ENCODE measurements at places on chromosomes 4 and X.
A peak's percentile ranks its signal among the peaks of the same experiment; 100 is the strongest.

GRCh38 chr4:153814789-153815188 is 25.9 kb upstream of the SFRP2 start:
- H3K4me1 ChIP-seq, result peaks cover 5% of the 10 kb centered on the region
- H3K36me3 ChIP-seq, result peaks cover 4% of the 10 kb centered on the region
- H3K4me3 ChIP-seq, result no peak overlapping the region
- H3K27me3 ChIP-seq, result peaks cover 21% of the 10 kb centered on the region
- no peak overlapping the region for H3K27ac ChIP-seq
- DNase-seq, result no peak

GRCh38 chr4:37882665-37883296 is 8.1 kb upstream of the TBC1D1 start:
- DNase-seq, result no peak
- no peak overlapping the region for H3K27ac ChIP-seq
- no peaks in the 10 kb centered on the region for H3K36me3 ChIP-seq
- peaks cover 8% of the 10 kb centered on the region for H3K4me1 ChIP-seq
- H3K4me3 ChIP-seq, result no peak overlapping the region

DNA sequence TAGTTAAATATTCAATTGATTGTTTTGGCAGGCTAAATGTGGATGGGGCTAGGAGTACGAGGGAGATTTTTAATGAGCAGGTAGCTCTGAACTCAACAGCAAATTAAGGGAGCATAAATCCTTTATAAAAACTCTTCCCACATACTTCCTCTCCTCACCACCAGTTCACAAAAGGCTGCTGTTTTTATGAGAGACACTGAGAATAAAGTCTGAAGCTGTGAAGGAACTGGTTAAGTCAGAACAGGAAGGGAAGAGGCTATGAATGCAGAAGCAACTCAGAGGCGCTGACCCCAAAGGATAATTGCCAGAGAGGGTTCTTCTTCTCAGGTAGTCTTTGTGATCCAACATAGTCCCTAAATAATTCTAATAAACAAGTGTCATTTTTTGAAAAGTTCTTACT is 406.1 kb downstream of the GPM6A start:
- H3K27ac ChIP-seq, result no peak overlapping the region
- H3K4me3 ChIP-seq, result no peak overlapping the region
- H3K4me1 ChIP-seq, result no peaks in the 10 kb centered on the region
- no peak for DNase-seq
- H3K36me3 ChIP-seq, result peaks cover 4% of the 10 kb centered on the region
- no peaks in the 10 kb centered on the region for H3K27me3 ChIP-seq

DNA sequence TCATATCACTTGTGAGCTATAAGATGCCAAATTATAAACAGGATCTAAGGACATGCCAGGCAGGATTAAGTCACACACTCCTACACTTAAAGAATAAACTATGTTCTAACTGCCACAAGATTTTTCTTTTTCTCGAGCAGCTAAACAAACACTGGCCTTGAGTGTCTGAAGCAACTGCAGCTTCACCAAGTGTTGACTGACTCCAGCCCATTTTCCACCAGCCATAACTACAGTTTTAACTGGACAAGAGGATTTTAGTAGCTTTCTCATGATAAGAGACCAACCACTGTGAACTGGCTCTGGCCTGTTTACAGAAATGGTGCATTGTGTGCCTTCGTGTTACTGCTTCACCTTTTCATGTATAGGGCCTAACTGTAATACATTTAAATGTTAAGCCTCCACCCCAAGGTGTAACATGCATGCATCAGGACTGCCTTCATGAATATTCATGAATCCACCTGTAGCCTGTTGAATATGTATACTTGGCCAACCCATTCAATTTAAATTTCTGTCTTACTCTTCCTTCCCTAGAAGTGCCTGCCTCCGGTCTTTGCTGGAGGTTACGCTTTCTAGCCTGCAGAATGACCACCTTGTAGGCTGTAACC is 10.8 kb downstream of the UCP1 start:
- H3K36me3 ChIP-seq, result no peaks in the 10 kb centered on the region
- no peak overlapping the region for H3K4me3 ChIP-seq
- H3K27ac ChIP-seq, result no peak overlapping the region

- no peak overlapping the region for H3K27ac ChIP-seq
- no peaks in the 10 kb centered on the region for H3K4me1 ChIP-seq
- H3K4me3 ChIP-seq, result no peak overlapping the region
- H3K36me3 ChIP-seq, result no peaks in the 10 kb centered on the region
Observed at GRCh38 chr4:156336511-156336910, 382.8 kb upstream of the CTSO start.

DNA sequence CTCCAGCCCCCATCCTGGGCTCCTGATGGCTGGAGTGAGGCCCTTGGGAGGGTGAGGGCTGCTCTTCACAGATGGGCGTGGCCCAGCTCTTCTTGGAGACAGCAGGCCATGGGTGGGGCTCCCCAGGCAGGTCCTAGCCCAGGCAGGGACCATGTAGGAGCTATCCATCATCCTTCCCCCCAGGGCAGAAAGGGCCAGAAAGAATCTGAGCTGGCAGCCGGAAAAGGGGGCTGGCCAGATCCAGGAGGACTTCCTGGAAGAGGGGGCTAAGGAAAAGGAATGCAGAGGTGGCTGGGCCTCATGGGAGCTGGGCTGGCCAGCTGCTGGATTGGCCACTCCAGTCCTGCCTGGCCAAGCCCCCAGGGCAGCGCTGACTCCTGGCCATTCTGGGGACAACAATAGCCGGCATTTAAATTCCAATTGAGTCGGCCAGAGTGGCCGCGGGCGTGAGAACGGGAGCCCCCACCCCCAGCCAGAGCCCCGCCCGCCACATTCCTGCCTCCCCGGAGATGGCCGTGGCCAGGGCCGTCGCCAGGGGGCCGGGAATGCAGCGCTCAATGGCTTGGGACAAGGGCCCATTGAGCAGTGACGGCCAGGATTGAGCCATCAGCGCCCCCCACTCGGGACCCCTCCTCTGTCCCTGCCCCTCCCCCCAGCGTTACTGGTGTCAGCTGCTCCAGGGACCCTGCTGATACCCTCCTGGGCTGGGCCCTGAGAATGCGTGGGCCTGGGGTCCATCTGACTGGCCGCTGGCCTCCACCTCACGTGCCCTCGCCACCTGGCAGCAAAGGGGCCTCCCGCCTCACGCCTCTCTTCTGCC is 15.1 kb upstream of the FGFR3 start:
- no peaks in the 10 kb centered on the region for H3K27me3 ChIP-seq
- no peak for DNase-seq
- H3K4me3 ChIP-seq, result no peak overlapping the region
- no peak overlapping the region for H3K27ac ChIP-seq
- no peaks in the 10 kb centered on the region for H3K4me1 ChIP-seq
- H3K36me3 ChIP-seq, result no peaks in the 10 kb centered on the region

- DNase-seq, result no peak
- no peak overlapping the region for H3K4me3 ChIP-seq
- no peaks in the 10 kb centered on the region for H3K36me3 ChIP-seq
- H3K27ac ChIP-seq, result no peak overlapping the region
- H3K4me1 ChIP-seq, result no peaks in the 10 kb centered on the region
Observed at GRCh38 chr4:176034499-176034898, 31.1 kb upstream of the WDR17 start.

GRCh38 chrX:41923978-41924683 is 777 bp upstream of the CASK start:
- H3K4me3 ChIP-seq, result peak overlapping the region; percentile 79
- H3K27me3 ChIP-seq, result peaks cover 6% of the 10 kb centered on the region
- DNase-seq, result no peak
- peaks cover 8% of the 10 kb centered on the region for H3K4me1 ChIP-seq
- H3K36me3 ChIP-seq, result no peaks in the 10 kb centered on the region

- no peak for DNase-seq
- H3K27ac ChIP-seq, result no peak overlapping the region
Observed at GRCh38 chr4:154435895-154436294, 55.7 kb downstream of the DCHS2 start.

- H3K27me3 ChIP-seq, result no peaks in the 10 kb centered on the region
- no peak overlapping the region for H3K4me3 ChIP-seq
- peaks cover 29% of the 10 kb centered on the region for H3K4me1 ChIP-seq
- H3K27ac ChIP-seq, result no peak overlapping the region
- DNase-seq, result no peak
Observed at GRCh38 chr4:87026800-87027495, 92.1 kb downstream of the AFF1 start.

DNA sequence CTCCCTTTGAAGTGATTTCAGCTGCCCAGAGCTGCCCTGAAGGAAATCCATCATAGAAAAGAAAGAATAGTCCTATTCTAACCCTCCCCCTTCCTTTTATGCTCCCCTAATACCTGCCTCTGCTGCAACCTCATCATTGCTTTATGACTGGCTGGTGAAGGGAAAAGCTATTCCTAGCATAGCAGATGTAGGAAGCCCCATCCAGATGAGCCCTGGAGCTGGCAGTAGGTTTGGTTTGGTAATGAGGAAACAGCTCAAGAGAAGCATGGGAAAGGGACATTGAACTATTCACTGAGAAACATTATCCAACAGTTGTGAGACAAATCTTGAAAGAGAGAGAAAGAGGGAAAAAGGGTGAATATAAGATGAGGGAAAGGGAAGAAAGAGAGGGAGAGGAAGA is 29.2 kb downstream of the ARSJ start:
- no peak overlapping the region for H3K27ac ChIP-seq
- DNase-seq, result no peak
- no peak overlapping the region for H3K4me3 ChIP-seq

DNA sequence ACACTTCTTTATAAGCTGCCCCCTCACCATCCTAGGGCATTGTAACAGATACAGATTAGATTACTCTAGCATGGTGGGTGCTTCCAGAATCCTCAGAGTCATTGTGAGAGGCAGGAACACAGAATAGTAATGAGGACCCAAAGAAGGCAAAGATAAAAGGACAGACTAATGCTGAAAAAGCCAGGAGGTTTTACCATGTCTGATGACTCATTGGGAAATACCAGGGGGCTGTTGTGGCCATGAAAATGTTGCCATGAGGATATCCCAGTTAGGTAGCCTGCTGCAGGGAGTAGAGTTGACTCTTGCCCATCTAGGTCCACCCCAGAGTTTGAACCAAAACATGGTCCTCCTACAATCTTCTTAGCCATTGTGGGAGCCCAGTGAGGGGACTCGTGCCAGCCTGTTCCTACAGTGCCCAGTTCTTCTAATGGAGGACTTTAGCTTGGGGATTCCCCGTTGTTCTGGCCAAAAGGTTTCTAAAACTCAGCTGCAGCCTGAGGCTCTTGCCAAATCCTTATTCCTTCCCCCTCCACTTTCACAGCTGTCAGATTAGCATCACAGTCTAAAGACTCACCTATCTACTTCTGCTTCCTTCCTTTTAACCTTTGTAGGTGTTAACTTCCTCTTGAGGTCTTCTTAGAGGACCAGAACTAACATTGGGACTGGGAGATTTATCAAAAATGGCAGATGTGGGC is 586.0 kb upstream of the AADAT start:
- H3K36me3 ChIP-seq, result peaks cover 8% of the 10 kb centered on the region
- H3K27me3 ChIP-seq, result no peaks in the 10 kb centered on the region
- H3K27ac ChIP-seq, result no peak overlapping the region
- no peak overlapping the region for H3K4me3 ChIP-seq
- H3K4me1 ChIP-seq, result no peaks in the 10 kb centered on the region

DNA sequence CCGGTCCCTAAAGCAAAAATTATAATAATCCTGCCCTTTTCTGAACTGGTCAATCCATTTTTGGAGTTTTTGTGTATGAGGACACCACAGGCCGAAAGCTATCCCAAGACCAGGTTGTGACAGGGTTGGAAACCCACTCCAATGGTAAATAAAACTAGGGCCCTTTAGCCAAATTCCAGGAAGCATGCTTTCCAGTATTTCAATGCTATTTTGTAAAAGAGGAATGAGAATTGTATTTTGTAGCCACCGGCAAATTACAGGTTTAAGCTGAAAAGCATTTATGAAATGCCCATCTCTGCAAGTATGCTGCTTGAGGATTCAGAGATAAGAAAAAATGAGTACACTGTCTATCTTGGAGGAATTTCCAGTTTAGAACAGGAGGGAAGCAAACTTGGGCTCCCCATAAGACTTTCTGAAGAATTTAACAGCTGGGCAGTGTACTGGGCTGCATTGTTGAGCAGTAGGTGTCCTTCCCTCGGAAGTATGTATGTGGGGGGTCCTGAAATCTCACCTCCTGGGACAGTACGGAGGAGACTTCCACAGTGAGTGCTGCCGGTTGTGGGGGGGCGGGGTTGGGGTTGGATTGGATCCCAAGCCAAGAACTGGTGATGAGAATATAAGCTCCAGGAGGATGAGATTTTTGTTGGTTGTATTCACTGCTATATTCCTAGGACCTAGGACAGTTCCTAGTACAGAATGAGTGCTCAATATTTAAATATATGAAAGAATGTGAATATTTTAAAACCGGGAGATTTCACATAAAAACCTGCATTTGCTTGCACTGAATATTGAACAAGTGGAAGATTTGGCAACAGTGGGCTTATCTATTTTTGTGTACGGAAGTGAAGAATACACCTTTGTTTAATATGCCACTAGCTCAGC is 26.8 kb downstream of the OCIAD2 start:
- H3K4me3 ChIP-seq, result no peak overlapping the region
- no peaks in the 10 kb centered on the region for H3K4me1 ChIP-seq
- H3K36me3 ChIP-seq, result peaks cover 8% of the 10 kb centered on the region

DNA sequence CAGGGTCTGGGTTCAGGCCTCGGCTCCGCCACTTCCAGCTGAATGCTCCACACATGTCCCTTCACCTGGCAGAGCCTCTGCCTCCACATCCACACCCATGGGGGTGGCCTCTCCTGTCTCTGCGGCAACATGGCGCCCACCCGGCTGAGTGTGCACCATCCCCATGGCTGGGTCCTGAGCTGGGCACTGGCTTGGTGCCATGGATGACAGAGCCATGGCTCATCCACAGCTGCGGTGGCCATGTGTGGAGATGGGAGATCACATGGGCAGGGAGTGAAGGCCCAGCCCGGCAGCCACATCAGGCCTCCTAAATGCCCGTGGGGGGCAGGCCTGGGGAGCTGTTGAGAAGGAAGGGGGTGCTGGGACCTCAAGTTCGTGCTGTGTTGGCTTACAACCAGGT is 213.7 kb downstream of the AFAP1 start:
- H3K27ac ChIP-seq, result no peak overlapping the region
- H3K4me1 ChIP-seq, result peaks cover 4% of the 10 kb centered on the region

- no peaks in the 10 kb centered on the region for H3K36me3 ChIP-seq
- H3K27ac ChIP-seq, result no peak overlapping the region
- H3K4me1 ChIP-seq, result no peaks in the 10 kb centered on the region
- no peak for DNase-seq
- no peaks in the 10 kb centered on the region for H3K27me3 ChIP-seq
Observed at GRCh38 chr4:148780426-148781005, 338.3 kb upstream of the NR3C2 start.

DNA sequence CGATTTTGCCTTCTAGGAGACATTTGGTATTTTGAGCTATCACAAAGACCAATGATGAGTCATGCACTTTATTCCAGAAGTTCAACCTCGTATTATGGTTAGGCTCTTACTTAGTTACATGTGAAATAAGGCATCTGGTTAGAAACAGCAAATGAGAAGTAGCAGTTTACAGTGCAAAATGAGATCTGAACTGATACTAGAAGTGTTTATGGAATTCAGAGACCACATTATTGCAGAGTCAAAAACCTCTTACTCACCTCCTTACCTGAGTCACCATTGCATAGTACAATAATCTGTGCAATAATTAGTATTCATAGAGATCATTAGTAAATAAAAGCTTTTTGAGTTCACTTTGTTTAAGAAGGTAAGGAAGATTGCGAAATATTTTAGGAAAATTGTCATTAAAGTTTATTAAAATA is 38.7 kb downstream of the SEC24B start:
- H3K27me3 ChIP-seq, result no peaks in the 10 kb centered on the region
- H3K4me1 ChIP-seq, result peaks cover 29% of the 10 kb centered on the region
- peaks cover 5% of the 10 kb centered on the region for H3K36me3 ChIP-seq
- H3K27ac ChIP-seq, result no peak overlapping the region

- H3K4me3 ChIP-seq, result no peak overlapping the region
- H3K4me1 ChIP-seq, result no peaks in the 10 kb centered on the region
- no peak for DNase-seq
Observed at GRCh38 chr4:181524499-181524898, 718.7 kb upstream of the TENM3 start.

GRCh38 chrX:101774340-101774739 is 114.7 kb upstream of the ARMCX2 start:
- peaks cover 17% of the 10 kb centered on the region for H3K27me3 ChIP-seq
- H3K4me1 ChIP-seq, result no peaks in the 10 kb centered on the region
- H3K36me3 ChIP-seq, result no peaks in the 10 kb centered on the region
- DNase-seq, result no peak
- H3K4me3 ChIP-seq, result no peak overlapping the region
